Stimulated activated CD4-positive, alpha-beta T cell treated with anti-CD3 and anti-CD28 coated beads, Interleukin-4, amount 100 ng/mL, for 48 hours (primary cell): ENCODE measurements at places on chromosomes 12 and 14.

- no peak for DNase-seq
Measured at GRCh38 chr12:9391815-9392214, 183.6 kb upstream of the PZP start.

- no peak for DNase-seq
Measured at GRCh38 chr12:58961906-58962305, 41.6 kb upstream of the LRIG3 start.

- DNase-seq, result no peak
Measured at GRCh38 chr12:59484575-59484974, 111.3 kb upstream of the SLC16A7 start.

- DNase-seq, result no peak
Measured at GRCh38 chr14:99241325-99242010, 30.5 kb downstream of the BCL11B start.

- no peak for DNase-seq
Measured at GRCh38 chr14:90301668-90302090, 30.1 kb downstream of the NRDE2 start.

GRCh38 chr12:91974541-91975085, 171.0 kb downstream of the BTG1 start:
- no peak for DNase-seq

- DNase-seq, result peak; percentile 2
Measured at GRCh38 chr14:23421594-23421993, 13.5 kb upstream of the MYH6 start.

DNA sequence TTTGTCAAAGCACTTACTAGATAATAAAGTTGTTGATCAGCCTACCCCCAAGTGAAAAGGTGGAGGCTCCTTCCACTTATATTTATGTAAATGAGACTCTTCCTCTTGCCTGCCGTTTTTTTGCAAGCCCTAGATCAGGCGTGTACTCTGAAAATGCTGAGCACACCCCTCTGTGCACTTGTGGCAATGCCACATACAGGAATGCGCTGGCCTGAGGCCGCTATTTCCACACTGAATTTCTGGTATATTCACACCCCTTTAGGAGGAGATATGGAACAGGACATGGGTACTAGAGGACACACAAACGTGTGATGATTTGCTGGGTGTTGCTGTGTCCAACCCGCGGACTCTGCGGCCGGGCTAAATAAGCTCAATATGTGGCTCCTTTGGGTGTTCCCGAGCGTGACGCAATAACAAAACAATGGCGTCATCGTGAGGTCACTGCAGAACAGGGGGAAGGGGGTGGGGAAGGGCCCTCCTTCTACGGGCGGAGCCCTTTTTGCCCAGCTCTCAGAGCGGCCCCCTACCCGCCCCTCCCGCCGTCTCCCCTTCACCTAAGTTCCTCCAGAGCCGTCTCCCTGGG, 554 bp upstream of the TSPAN31 start:
- DNase-seq, result peak; percentile 77

GRCh38 chr14:103803661-103804060, 43.7 kb downstream of the PPP1R13B start:
- DNase-seq, result no peak

DNA sequence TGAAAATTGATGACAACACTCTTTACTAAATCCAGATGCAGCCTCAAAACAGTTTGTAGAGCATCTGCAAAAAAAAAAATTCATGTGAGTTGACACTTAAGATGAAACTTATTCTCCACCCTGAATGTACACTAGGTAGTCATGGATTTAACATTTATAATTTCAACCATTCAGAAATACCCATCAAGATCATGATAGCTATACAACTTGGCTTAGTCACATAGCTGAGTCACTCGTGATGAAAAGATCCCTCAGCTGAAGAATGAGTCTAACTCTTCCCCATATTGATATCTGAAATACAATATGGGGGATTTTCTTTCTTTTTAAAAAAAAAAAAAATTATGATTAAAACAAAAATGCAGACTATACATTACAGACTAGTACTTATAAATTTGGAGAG, 104.8 kb upstream of the PLEKHG7 start:
- DNase-seq, result no peak

GRCh38 chr12:90102957-90103652, 394.5 kb upstream of the ATP2B1 start:
- peak; percentile 0 for DNase-seq

DNA sequence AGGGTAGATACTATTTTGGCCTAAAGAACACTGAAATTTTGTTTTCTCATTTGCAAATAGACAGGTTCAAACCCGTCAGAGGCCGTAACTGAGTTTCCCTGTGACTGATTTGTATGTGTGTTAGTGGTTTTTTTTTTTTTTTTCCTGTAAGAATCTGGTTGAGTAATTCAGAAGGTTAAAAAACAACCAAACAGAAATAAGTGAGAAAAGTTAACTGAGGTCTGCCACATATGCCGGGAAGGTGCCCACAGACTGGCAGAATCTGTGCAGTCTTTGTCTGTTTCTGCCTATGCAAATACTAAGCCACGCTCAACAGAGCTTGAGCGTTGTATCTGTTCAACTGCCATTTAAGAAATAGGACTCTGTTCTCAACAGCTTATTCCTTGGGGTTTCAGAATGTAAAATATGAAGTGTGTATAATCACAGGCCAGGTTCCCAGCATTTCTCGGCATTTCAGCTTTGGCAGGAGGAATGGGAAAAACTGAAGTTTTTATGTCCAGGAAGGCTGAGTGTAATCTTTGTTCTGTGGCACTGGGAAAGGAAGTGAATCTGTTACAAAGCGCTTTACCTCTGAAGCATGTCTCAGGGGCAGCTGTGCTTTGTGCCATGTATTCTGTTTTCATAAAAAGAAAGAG, 181.9 kb downstream of the PRKCH start:
- DNase-seq, result peak; percentile 51

GRCh38 chr12:96157427-96157826, 36.7 kb upstream of the ELK3 start:
- no peak for DNase-seq

DNA sequence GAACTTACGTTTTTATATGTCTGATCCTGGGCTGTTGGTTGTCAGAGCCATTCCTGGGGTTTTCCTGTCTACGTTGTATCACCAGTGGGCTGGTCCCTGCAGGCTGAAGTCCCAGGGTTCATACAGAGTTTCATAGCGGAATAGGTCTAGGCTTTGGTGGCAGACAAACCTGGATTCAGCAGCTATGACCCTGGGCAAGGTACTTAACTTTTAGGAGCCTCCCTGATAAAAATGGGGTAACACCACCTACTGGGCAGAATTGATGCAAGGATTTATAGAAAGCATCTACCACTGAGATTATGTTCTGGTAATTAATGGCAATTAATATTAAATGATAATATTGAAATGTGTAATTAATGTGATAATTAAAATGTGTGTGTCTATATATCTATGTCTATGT, 141.2 kb downstream of the SYNE2 start:
- DNase-seq, result no peak

GRCh38 chr12:74449872-74450271, 87.8 kb upstream of the ATXN7L3B start:
- DNase-seq, result no peak

GRCh38 chr14:102089621-102090343, 2.9 kb upstream of the HSP90AA1 start:
- no peak for DNase-seq

DNA sequence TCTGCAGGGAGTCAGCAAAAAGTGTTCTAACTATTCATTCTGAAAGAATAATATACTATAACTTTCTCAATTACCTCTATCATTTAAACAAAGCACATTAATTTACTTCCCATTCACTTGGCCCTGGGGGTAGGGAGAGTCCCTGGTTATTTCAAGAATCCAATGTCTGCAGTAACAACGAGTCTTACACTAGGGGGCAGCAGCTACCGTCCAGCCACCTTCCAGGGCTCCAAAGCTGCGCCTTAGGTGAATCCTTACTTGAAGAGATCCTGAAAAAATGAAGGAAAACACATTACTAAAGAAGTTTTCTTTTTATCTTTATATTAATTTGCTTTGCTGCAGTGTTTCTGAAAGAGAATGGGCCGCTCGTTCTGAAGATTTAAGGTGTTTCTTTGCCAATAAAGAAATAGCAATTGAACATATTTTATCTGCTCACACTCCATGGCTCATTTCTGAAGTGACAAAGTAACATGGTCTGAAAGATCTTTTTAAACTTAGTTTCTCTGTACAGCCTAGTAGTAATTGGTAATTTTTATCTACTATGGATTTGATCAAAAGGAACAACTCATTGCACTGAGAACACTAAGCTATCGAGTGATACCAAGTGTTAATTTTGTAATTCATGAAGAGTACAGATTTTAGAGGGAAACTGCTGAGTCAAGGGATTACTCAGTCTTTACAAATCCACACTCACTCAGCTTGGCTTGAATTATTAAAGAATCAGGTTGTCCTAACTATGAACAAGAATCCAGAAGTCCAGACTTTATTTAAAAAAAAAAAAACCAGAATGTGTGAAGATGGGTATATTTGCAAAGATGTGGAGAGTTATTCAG, 27.6 kb downstream of the BHLHE41 start:
- peak; percentile 33 for DNase-seq

GRCh38 chr12:97131220-97131981, 224.3 kb downstream of the NEDD1 start:
- no peak for DNase-seq

GRCh38 chr12:106269150-106269771, 21.4 kb upstream of the CKAP4 start:
- DNase-seq, result no peak

DNA sequence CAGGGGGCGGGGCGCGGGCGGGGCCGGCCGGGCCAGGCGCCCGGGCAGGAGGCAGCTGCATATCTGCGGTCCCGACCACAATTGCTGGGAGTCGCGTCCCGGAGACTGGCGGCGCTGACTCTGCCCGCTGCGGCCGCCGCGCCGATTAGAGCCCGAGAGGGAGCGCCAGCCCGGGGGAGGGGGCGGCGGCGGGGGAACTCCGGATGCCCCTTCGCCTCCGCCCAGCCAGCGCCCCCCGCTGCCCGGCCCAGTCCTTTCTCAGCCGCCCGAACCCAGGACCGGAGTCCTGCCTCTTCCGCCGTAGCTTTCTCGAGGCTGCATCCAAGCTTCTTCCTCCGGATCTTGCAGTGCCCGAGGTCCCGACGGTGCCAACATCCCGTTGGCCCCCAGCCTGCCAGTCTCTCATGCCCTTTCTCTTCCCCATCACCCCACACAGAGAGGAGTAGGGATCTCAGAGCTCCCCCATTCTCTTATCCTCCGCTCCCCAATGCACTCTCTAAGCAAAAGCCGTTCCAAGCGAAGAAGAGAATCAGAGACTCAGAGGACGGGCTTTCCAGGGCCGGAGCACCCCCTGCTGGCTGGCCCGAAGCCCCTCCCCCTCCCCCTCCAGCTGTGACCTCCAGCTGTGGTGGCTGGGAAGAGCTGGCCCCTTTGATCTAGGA, 8.8 kb upstream of the SP7 start:
- DNase-seq, result peak; percentile 75
